GF-D8 (cell line): ENCODE measurements at places on chromosomes 16 and 17.

DNA sequence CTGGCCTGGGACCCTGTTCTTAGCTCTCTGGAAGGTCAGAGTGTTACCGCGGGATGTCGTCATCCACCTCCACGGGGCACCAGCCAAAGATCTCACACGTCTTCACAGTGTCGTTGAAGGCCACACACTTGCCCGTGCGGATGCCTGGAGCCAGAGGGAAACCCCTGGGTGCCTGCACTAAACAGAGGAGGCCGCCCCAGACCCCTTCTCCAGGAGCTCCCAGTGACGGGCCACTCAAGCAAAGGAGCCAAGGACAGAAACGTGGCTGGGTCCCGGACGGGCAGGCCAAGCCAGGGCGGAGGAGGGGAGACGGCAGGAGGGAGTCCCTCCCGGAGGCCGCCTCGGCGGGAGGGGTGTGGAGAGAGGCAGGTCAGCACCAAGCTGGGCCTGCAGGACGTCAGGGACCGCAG, 11.0 kb upstream of the CAMKK1 start:
- no peak for DNase-seq

DNA sequence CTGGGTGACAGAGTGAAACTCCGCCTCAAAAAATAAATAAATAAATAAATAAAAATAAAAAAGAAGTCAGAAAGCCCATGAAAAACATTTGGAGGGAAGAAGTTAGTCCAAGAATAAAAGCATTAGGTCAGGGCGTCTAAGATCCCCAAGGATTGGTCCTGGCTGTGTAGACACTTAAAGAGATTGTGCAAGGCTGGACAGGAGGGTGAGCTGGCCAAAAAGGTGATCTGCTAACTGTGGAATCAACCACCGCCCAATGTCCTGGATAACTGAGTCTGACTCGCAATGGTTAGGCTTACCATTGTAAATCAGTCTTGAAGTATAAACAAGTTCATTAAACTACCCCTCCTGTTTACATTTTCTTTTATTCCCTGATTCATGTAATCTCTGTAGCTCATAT, 8.8 kb upstream of the ABCA8 start:
- no peak for DNase-seq

- DNase-seq: no peak
Observed at GRCh38 chr17:72502371-72503341, 381.8 kb downstream of the SOX9 start.

- no peak for DNase-seq
Observed at GRCh38 chr17:61657338-61657737, 66.3 kb upstream of the NACA2 start.

DNA sequence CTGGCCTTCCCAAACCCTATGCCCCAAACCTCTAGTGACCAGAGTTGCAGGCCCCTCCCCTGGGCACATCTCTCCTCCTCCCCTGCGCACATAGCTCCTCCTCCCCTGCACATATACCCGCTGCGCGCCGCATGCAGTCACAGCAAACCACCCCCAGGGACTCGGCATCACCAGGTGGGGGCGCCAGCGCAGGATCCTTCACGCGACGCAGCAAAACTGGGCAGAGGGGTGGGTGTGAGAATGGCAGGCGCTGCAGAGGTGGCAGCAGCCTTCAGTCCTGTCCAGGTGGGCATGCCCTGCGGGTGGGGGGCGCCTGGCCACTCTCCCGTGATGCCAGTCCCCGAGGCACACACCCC, 5.6 kb downstream of the CORO6 start:
- peak; percentile 35 for DNase-seq

GRCh38 chr16:54193665-54194333, 92.8 kb downstream of the IRX3 start:
- no peak for DNase-seq

- no peak for DNase-seq
Observed at GRCh38 chr16:84509032-84509950, 4.8 kb upstream of the MEAK7 start.

- DNase-seq: no peak
Observed at GRCh38 chr17:80743181-80743771, 198.6 kb downstream of the RPTOR start.

GRCh38 chr16:80994451-80994850, 12.2 kb downstream of the CMC2 start:
- DNase-seq: no peak

DNA sequence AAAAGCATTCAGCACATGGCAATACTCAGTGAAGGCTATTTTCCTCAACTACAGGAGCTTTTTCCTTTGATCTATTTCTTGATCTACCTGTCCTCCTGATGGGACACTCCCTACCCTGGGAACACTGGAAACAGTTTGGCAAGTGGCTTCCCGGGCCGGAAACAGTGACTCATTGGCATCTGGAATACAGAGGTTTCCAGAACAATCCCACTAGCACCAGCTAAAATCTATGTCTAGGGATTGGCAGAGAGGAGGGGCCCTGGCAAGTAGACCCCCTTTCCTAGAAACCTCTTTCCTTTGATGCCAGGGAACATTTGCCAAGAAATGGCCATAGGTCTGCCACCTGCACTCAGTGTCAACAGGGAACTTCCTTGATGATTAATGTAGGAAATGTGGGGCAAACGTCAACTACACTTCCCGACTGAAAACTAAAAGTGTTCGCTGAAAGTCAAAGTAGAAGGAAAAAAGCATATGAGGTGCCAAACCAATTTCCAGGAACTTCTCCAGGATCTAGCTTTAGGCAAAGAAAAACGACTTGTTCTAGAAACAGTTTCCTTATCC, 30.4 kb upstream of the FBXW10B start:
- no peak for DNase-seq

- peak; percentile 0 for DNase-seq
Observed at GRCh38 chr17:28807925-28808634, 34.5 kb downstream of the FAM222B start.

DNA sequence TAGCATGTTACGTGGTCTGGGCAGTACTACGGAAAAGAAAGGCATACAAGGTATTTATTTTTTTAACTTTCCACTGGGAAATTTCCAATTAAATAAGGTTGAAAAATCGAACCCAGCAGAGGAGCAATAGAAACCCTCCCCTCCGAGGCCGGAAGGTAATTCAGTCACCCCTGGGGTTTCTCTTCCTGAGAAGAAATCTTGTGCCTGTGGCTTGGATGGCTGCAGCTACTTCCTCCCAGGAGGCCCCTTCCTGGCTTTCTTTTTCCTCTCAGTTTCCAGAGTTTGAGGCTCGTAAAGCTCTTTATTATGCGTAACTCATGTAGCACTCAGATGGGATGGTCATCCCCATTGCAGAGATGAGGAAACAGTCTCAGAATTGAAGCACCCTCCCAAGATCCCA, 140.3 kb downstream of the ASIC2 start:
- DNase-seq: no peak

- DNase-seq: no peak
Observed at GRCh38 chr17:53061446-53061845, 761.3 kb upstream of the KIF2B start.

DNA sequence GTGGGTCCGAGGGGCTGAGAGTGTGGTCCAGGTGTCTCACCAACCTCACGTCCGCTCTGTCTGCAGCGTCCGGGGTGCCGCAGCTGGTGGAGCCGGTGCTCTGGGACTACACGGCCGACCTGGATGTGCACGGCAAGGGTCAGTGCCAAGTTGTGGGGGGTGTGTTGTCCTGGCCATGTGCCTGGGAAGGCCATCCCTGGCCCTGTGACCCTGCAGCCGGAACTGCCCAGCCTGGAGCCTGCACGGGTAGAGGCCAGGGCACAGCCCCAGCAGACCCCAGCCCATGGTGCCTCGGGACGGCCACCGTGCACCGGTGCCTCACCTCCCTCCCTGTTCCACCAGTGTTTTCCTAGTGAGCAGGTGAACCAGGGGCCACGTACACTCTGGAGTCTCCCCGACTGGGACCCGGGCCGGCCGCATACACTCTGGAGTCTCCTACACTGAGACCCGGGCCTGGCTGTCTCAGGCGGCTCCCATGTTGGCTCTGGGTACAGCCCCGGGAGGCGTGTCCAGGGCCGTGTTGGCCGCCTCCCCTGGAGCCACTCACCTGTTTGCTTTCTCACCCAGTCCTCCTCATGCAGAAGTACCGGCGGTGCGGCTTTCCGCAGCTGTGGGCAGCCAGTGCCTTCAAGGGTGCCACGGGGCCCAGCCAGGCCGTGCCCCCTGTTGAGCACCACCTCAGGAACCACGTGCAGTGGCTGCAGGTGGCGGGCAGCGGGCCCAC, 13.8 kb downstream of the CYBC1 start:
- no peak for DNase-seq

GRCh38 chr17:76523084-76524037, 14.1 kb downstream of the CYGB start:
- no peak for DNase-seq

GRCh38 chr17:40694584-40694983, 9.0 kb downstream of the KRT24 start:
- no peak for DNase-seq

- no peak for DNase-seq
Observed at GRCh38 chr16:82345318-82345717, 175.3 kb upstream of the MPHOSPH6 start.

DNA sequence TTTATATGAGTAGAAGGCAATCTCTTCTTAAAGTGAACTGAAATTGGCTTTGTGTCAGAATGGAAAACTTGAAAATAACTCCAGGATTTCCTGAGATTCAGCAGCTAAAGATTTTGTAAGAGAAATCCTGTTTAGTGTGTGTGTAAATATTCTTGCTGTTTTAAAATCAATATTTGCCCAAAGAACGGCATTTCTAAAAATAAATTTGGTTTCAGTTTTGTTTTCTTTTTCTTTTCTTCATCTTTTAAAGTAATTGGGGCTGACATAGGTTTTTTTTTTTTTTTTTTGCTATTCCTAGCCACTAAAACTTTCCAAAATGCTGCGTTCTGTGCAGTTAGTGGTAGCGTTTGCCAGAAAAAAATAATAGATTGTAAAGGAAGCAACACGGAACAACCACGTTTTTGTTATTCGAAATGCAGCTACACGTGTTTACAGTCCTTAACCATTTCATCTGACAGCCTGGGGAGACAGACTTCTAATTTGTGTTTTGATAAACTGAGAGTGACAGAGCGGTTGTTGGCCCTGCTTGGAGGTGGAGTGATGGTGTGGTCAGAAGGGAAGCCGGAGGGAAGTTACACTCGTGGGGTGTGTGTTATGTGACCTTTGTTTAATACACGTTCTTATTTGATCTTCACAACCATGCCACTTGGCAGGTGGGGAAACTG, 21.6 kb upstream of the SMPD3 start:
- DNase-seq: no peak

- no peak for DNase-seq
Observed at GRCh38 chr16:30750876-30751465, 2.7 kb downstream of the PHKG2 start.

- no peak for DNase-seq
Observed at GRCh38 chr17:34579979-34580684, 750 bp downstream of the TMEM132E start.

DNA sequence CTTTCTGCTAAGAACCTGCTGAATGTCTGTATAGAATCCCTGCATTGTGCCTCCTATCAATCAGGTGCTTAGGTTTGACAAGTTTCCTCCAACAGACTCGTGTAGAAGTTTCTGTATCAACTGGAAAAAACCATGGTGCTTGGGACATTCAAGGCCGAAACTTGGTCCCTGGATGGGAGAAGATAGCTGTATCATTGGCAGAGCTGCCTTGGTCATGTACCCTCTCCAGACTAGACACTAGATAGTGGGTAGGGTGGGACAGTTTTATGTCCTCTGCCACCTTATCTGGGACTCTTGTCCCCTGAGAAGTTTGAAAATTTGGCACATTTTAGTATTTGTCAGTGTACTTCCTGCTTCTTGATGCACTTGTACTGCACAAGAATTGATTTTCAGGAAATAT, 520.8 kb downstream of the WWOX start:
- no peak for DNase-seq

- no peak for DNase-seq
Observed at GRCh38 chr16:55470533-55471371, 8.2 kb upstream of the MMP2 start.

DNA sequence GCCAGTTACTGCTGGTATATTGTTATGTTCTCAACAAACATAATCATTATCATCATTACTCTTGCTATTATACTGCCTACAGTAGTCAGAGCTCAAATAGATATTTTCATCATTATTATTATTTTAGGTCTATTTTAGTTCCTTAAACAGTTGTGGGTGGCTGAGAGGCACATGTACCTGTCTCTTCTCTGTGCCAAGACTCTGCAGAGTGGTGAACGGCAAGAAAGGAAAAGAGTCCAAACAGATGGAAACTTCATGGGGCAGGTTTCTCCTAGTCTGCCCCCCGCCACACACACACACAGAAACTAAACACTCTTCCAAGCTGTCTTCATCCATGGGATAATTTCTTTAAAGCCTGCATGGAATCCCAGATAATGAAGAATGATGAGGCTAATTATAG, 77.7 kb upstream of the CLEC3A start:
- DNase-seq: no peak

- no peak for DNase-seq
Observed at GRCh38 chr17:77326076-77326591, 185.4 kb downstream of the SEC14L1 start.

GRCh38 chr17:38628441-38628840, 22.7 kb upstream of the SRCIN1 start:
- DNase-seq: no peak

GRCh38 chr17:4562015-4562969, 1.9 kb upstream of the GGT6 start:
- DNase-seq: no peak

- no peak for DNase-seq
Observed at GRCh38 chr17:79027925-79028491, 4.0 kb downstream of the C1QTNF1 start.

- DNase-seq: no peak
Observed at GRCh38 chr17:76532072-76532651, 5.3 kb downstream of the CYGB start.

DNA sequence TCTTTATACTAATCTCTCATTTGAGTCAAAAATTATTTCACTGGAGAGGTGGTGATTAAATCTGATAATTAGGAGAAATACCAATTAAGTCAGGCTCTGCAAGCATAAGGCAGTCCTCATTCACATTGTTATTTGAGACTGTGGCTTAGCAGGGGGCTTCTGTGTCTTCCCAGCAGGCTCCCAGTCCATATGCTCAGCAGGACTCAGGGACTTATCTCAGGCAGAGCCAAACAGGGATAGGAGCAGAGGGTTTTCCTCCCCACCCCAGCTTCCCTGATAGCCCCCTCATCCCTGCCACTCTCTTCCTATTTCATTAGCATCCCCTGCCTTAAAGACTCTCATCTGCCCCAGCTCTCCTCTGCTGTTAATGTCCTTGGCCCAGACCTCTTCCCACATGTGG, 104.3 kb upstream of the DNAH9 start:
- no peak for DNase-seq

GRCh38 chr16:10943064-10943353, 741 bp upstream of the DEXI start:
- DNase-seq: no peak

- no peak for DNase-seq
Observed at GRCh38 chr16:81815429-81815766, 36.3 kb downstream of the PLCG2 start.
